ENCODE measurements at places on chromosomes 6 and 20. TPM values are rescaled to one million over a fixed set of nuclear protein-coding genes. Genes with fewer than 3 reads are reported as not detected.

WFDC10B gene
- total RNA-seq = not detected

- no peak for DNase-seq
These were observed 59.5 kb downstream of the NCOA3 start for GRCh38 chr20:47561180-47561579.

GRCh38 chr20:15570156-15570555, 1003.1 kb downstream of the KIF16B start:
- DNase-seq = no peak

- DNase-seq = no peak
These were observed 6.7 kb downstream of the PABPC1L start for GRCh38 chr20:44916586-44916985.

DNA sequence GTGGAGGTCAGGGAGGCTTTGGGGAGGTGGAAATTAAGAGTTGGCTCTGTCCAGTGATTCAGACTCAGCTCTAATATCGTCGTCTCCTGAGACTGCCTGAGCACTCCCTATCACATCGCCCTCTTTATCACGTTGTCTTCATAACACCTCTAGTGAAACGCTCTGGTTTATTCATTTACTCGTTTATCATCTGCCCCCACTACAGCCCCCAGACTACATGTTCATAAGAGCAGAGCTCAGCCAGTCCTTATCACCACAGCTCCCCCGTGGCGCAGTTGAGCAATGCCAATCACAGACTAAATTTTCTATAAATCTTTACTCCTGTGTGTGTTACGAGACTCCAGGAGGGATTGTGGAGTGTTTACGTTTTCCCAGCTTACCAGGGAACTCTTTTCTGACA, 316.2 kb downstream of the ADGRB3 start:
- no peak for DNase-seq

GRCh38 chr6:90000864-90001731, 106.8 kb downstream of the GJA10 start:
- peak; percentile 30 for DNase-seq

GRCh38 chr6:36075656-36076055, 48.0 kb downstream of the MAPK14 start:
- DNase-seq = no peak

GRCh38 chr6:35043381-35044130, 97.6 kb downstream of the TCP11 start:
- no peak for DNase-seq

RFX6 gene
- not detected for total RNA-seq

- DNase-seq = no peak
These were observed 89.9 kb downstream of the CDS2 start for GRCh38 chr20:5216663-5217062.

DNA sequence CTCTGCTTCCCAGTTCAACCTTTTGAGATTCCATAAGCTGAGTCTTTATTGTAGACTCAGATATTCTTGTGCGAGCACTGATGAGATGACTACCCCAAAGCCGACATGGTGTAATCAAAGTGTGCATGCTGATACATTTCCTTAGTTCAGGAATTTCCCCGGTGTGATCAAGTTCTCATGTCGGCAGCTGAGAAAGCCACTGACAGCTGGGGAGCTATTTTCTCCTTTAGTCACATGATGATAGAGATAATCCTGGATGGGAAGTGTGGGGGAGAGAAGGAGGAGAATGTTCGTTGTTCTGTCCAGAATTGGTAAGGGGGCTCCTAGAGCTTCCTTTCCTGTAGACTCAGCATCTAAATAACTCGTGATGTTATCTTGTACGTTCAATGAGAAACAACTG, 7.7 kb upstream of the CAP2 start:
- peak; percentile 67 for DNase-seq

GRCh38 chr6:42978487-42978838, 518 bp downstream of the PEX6 start:
- no peak for DNase-seq

BPIFB1 gene
- total RNA-seq = not detected

- DNase-seq = no peak
These were observed 62.4 kb downstream of the TRIM27 start for GRCh38 chr6:28861339-28861738.

ZBTB2 gene
- total RNA-seq = 16.5 TPM

ZCCHC3 gene
- total RNA-seq = 6.2 TPM

ZC2HC1B gene
- total RNA-seq = not detected

WFDC12 gene
- 0.18 TPM for total RNA-seq

DNA sequence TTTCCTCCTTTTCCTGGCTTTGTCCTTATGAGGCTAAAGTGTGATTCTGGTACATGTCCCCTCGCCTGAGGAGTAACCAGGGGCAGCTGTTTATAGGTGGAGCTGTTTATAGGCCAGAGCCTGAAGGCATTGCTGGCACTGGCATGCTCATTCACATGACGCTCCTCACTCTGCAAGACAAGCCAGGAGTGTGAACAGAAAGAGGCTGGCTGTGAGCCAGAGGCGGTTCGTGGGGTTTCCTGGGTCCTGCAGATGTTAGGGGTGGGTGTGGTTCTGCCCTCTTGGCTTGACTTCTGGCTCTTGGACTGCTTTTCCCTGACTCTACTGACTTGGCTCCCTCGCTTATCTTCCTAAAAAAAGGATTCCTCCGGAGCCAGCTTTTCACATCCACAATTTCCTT, 12.8 kb upstream of the MDFI start:
- peak; percentile 52 for DNase-seq

- DNase-seq = no peak
These were observed 34.1 kb upstream of the LAMA4 start for GRCh38 chr6:112288475-112288874.

MMP24 gene
- total RNA-seq = 0.03 TPM

ITPR3 gene
- 82.0 TPM for total RNA-seq

DNA sequence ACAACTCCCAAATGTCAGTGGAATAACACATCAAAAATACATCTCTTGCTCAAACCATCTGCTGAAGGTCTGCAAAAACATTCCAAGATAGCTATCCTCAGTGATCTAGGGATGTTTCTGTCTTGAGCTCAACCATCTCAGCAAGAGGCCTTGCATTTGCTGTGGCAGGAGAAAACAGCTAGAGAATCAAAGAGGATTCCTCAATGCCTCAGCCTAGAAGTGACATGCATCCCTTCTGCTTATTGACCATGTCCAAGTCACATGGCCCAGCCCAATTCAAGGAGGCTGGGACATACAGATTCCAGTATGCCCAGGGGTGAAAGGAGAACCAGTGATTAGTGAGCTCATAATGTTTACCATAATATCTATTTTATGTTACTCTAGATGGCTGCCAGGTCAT, 269.5 kb downstream of the PLCB1 start:
- DNase-seq = no peak

GRCh38 chr20:37686762-37687477, 6.9 kb upstream of the CTNNBL1 start:
- peak; percentile 18 for DNase-seq

CTCFL gene
- not detected for total RNA-seq

GRCh38 chr20:37298190-37298939, 8.9 kb downstream of the MANBAL start:
- peak; percentile 83 for DNase-seq

- DNase-seq = no peak
These were observed 267.6 kb upstream of the SUPT3H start for GRCh38 chr6:45645302-45645701.

DNA sequence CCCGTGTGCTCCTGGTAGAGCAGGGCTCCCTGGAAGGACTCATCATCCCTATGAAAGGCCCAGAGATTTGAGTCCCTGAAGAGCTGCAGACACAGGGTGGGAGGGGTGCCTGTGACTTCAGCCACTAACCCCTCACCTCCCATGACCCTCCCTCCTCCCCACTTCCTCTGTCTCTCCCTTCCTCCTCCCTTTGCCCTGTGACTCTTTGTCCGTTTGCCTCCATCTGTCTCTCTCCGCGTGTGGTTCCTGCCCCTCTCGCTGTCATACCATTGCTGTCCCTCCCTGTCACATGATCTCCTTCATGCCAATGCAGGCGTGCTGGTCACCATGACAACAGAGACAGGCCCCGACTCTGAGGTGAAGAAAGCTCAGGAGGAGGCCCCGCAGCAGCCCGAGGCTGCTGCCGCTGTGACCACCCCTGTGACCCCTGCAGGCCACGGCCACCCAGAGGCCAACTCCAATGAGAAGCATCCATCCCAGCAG, 19.0 kb downstream of the EPB41L1 start:
- DNase-seq = no peak

DNA sequence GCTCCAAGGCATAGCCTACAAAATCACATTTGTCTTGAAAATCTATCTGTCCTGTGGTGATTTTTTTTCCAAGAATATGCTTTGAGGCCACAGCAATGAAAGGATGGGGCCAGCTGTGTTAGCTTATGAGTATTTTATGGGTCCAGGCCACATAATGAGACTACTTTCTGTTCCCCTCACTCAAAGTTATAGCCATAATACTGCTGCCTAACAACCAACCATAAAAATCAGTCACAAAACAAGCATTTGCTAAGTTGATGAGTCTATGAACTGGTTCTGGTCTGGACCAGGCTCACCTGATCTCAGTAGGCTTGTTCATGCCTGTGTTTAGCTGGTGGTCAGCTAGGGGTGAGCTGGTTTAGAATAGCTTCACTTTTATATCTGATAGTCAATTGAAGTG, 192.5 kb upstream of the PLCB4 start:
- DNase-seq = no peak

TMC2 gene
- not detected for total RNA-seq

DNA sequence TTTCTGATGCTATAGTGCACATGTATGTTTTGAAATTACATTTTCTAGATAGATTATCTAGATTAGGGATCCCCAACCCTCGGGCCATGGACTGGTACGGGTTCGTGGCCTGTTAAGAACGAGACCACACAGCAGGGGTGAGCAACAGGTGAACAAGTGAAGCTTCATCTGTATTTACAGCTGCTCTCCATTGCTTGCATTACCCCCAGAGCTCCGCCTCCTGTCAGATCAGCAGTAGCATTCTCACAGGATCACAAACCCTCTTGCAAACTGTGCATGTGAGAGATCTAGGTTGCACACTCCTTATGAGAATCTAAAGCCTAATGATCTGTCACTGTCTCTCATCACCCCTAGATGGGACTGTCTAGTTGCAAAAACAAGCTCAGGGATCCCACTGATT, 10.4 kb downstream of the CEP57L1 start:
- no peak for DNase-seq

SLC4A11 gene
- total RNA-seq = 11.3 TPM

GRCh38 chr6:158868890-158869825, 50.0 kb upstream of the EZR start:
- no peak for DNase-seq

AMD1 gene
- total RNA-seq = 114 TPM

GRCh38 chr20:34385464-34385863, 22.4 kb downstream of the ITCH start:
- DNase-seq = no peak

DNA sequence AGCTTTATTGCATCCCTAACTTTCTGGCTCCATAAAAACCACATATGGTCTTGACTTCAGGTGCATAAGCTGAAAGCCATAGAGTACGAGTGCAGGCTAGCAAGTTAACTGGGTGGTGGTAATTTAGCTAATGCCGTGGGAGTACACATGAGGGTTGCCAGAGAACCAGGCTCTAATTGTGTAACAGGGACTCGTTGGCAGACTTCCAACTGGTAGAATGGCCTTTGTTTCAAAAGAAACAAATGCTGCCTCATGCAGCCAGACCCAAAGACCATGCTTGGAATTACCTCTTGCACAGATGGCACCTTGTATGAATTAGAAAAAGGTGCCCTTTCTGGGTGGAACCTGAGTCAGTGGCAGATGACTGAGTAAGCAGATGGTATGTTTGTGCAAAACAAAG, 73.2 kb downstream of the LY86 start:
- DNase-seq = no peak

DNA sequence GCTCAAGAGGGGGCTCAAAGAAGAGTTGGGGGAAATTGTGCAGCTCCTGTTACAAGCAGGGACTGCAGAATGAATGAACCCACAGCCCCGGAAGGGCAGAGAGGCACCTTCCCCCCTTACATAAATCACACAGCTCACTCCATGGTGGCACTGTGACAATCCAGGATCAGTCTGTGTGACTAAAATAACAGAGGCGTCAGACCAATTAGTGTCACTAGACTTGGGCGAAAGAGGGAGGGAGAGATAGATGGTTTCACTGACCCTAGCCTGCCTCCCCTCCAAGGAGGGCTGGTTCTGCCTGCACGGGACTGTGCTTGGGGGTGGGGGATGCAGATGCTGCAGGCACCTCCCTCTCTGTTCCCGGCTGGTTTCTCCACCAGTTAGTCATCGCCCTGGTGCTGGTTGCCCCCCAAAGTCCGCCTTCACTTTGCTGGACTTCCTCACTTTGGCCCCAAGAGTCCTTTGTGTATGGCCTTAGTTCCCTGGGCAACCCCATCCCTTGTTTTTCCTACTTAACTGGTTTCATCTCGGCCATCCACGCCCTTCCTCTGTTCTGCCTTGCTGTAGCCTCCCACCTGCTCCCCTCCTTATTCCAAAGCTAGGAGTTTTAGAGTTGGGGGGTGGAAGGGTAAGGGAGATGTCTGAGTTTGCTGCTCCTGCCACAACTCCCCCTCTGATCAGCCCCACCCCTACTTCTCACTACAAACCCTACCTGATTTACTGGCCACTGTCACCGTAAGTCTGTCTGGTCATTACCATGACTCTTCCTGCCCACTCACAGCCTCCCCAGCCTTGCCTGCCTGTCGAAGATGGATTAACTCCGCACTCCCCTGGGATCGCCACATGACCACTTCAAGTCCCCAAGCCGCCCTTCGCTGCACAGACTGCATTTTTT, 17.7 kb downstream of the CCDC167 start:
- DNase-seq = no peak

DNA sequence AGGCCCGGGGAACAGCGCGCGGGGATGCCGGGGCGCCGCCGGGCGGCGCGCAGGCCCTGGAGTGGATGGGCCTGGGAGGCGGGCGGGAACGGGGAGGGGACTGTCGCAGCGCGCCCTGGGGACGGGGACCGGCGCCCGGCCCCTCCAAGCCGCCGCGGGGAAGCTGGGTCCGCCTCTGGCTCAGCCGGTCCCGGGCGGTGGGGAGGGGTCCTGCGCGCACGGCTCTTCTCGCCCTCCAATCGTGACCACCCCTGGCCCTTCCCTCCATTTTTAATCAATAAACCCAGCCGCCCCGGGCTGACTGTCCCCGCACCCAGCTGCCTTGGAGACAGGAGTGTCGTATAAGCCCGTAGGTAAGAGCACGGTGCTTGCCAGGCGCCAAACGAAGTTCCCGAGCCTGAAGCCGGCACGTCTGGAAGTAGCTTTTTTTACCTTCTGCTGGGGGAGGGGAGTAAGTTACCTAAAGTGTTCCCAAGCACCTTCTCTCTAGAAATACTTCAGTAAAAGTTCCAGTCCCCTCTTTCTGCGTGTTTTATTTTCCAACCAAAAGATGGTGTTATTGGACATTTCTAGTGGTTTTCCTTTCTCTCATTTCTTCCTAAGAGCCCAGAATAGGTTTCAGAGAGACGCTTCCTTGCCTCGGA, 780 bp upstream of the TAF4 start:
- peak; percentile 40 for DNase-seq

GRCh38 chr6:21294144-21294543, 299.4 kb upstream of the SOX4 start:
- no peak for DNase-seq

- DNase-seq = no peak
These were observed 568.2 kb downstream of the HDGFL1 start for GRCh38 chr6:23137611-23138010.

Data from foreskin keratinocyte (primary cell).